Daoy (cell line): ENCODE measurements at places on chromosomes 13 and 19. TPM values are rescaled to one million over a fixed set of nuclear protein-coding genes. Genes with fewer than 3 reads are reported as not detected.

DNA sequence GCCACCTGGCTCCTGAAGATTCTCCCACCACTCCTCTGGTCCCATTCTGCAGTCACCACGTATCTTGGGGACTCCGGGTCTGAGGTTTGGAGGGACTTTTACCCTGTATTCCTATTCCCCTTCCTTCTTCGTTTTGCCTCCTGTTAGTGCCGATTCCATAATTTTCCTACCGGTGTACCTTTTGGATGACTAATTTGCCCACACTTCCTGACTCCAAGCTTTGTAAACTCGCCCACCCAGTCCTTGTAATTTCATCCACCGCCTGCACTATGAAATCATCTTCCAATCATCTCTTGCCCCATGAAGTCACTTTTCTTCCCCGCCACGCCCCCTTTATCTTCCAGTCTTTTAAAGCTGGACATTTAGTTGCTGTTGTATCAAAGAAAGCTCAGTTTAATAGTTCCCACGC, 572 bp downstream of the UCHL3 start:
- DNase-seq, result peak; percentile 76

GRCh38 chr13:113178070-113178895, 19.8 kb downstream of the PROZ start:
- DNase-seq, result peak; percentile 78

DNA sequence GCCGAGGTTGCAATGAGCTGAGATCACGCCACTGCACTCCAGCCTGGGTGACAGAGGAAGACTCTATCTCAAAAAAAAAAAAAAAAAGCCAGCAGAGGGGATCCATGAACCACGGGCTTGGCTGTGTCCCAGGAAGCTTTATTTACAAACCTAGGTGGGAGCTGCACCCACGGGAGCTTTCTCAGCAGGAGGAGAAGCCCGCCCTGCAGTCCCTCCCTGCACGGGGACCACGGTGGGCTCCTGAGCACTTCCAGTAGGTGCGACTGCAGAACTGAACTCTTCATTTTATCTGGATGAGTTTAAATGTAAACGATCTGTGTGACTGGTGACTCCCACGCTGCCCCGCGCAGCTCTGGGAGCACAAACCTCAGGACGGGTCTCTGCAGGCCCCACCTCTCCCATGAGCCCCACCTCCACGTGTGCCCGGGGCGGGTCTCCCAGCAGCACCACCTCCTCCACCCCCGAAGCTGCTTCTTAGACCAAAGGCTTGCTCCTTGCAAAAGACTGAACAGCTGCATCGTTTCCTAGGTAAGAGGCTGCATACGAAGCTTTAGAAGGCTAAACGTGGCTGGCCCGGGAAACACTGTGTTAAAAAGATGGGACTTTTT, 66.4 kb downstream of the SPACA7 start:
- DNase-seq, result peak; percentile 43

DNA sequence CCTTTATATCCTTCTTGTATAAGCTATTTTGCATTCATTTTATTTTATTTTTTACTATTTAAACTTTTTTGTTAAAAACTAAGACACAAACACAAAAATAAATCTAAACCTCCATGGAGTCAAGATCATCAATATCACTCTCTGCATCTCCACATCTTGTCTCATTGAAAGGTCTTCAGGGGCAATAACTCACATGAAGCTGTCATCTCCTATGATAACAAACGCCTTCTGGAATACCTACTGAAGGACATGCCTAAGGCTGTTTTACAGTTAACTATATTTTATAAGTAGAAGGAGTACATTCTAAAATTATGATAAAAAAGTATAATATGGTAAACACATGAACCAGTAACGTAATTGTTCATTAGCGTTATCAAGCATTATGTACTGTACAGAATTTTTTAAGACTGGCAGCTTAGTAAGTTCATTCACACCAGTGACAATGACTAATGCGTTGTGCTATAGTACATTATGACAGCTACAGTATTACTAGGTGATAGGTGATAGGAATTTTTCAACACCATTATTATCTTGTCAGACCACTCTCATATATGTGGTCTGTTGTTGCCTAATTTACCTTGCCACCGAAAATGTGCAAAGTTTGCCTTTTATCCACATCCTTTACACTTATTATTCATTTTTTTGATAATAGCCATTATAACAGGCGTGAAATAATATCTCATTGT, 390.7 kb upstream of the SLITRK1 start:
- no peak for DNase-seq

GRCh38 chr19:30790056-30790680, 418.0 kb downstream of the ZNF536 start:
- DNase-seq, result no peak

POMP gene
- total RNA-seq, result 212 and 228 TPM in 2 replicates

DNA sequence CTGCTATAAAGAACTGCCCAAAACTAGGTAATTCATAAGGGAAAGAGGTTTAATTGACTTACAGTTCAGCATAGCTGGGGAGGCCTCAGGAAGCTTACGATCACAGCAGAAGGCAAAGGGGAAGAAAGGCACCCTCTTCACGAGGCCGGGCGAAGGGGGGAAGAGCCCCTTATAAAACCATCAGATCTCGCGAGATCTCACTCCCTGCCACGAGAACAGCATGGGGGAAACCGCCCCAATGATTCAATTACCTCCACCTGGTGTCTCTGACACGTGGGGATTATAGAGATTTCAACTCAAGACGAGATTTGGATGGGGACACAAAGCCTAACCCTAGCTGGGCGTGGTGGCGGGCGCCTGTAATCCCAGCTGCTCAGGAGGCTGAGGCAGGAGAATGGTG, 42.8 kb downstream of the SLC6A16 start:
- no peak for DNase-seq

GRCh38 chr19:46481947-46482346, 10.6 kb upstream of the PNMA8A start:
- DNase-seq, result no peak

DNA sequence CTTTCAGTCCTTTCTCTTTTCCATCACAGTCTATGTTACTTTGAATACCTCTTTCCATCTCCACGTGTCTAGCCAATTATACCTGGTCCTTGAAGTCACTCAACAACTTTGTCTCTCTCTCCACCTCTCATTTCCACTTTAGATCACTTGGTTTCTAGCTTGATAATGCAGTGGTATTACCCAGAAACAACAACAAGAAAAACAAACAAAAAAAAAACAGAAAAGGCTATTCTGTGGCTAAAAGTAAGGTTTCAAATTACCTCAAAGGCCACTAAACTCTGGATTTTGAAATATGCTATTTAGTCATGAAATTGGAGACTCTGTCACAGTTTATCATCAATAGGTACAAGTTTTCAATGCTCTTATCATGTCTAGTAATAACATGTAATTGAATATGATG, 184.8 kb downstream of the PCDH9 start:
- no peak for DNase-seq

- no peak for DNase-seq
Observed at GRCh38 chr19:58429745-58430144, 10.2 kb downstream of the ZNF132 start.

PLPP2 gene
- total RNA-seq, result 42.7 and 54.6 TPM in 2 replicates

IGSF23 gene
- not detected in 2 replicates for total RNA-seq

- no peak for DNase-seq
Observed at GRCh38 chr13:111480503-111480902, 160.1 kb downstream of the TEX29 start.

- DNase-seq, result no peak
Observed at GRCh38 chr13:110676595-110677587, 29.0 kb downstream of the CARS2 start.

GPR12 gene
- not detected in 2 replicates for total RNA-seq

DNA sequence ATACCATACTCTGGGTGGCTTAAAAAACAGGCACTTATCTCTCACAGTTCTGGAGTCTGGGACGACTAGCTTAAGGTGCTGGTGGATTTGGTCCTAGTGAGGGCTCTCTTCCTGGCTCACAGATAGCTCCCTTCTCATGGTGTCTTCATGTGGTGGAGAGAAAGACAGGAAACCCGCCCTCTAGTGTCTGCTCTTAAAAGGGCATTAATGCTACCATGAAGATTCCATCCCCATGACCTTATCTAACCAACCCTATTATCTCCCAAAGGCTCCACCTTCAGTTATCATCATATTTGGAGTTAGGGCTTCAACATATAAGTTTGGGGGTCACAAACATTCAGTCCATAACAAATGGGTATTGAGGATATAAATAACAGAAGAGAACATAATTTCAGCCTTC, 139.4 kb downstream of the HS6ST3 start:
- DNase-seq, result peak; percentile 15

DNA sequence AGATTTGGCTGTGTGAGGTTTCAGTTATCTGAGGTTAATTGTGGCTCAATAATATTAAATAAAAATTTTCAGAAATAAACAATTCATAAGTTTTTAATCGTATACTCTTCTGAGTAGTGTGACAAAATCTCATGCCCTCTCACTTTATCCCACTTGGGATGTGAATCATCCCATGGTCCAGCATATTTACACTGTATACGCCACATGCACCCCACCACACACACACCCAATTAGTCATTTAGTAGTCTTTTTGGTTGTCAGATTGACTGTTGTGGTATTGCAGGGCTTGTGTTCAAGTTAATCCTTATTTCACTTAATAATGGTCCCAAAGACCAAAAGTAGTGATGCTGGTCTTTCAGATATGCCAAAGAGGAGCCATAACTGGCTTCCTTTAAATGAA, 66.4 kb upstream of the PCDH9 start:
- DNase-seq, result no peak

GRCh38 chr19:18362934-18363542, 22.6 kb downstream of the PGPEP1 start:
- DNase-seq, result no peak

CGB7 gene
- total RNA-seq, result 4.3 and 6.8 TPM in 2 replicates

- no peak for DNase-seq
Observed at GRCh38 chr19:10918359-10918758, 10.1 kb downstream of the YIPF2 start.

DNA sequence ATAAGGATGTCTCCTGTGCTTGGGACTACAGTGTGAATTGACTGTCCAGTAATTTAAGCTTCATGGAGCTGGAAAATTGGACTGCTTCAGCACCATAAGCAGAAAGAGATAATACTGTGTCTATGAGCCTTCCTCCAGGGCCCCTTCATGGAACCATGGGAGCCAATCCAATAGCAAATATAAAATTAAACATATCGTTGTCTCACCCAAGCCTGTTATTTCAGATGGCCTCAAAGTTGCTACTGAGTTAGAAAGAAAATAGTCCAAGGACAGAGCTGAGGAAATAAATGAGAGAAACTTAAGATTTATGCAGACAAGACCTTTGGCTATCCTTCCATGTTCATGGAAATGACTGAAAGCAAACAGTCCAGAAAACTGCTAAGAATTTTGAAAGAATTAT, 57.2 kb downstream of the TNFSF11 start:
- no peak for DNase-seq

GRCh38 chr19:48271531-48272151, 1.8 kb downstream of the ZNF114 start:
- peak; percentile 54 for DNase-seq

DNA sequence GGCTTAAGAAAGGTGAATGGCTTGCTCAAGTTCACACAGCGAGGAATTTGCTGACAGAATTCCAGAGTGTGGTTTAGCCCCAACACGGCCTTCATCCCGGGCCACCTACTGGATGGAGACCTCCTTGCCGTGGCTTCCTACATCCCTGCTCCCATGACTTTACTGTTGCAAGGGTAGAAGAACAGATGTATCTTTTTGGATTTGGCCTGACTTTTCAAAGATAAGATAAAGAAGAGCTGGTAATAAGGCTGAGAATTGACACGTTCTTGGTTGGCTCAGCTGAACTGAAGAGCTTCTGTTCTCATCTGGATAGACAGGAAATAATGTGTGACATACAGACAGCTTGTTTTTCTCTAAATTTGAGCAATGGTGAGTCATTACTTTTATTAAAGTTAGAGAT, 113.1 kb downstream of the KLF5 start:
- DNase-seq, result no peak

DNA sequence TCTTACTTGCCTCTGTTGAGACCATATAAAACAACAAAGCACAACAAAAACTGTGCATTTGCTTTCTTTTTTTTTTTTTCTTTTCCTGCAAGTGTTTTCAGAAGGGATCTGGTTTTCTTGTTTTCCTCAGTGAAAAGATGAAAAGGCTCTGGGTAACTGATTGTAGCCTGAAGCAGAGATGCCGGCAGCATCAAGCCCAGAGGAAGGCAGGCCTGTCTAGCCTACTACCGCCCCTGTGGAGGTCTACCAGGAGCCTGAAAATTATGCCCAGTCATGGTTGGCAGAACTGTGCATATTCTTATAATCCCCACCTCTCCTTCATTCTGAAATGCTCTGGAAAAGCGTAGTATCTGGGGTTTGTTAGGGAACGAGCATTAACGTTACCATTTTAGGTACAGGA, 32.6 kb upstream of the MEDAG start:
- no peak for DNase-seq

GRCh38 chr19:10486551-10486950, 16.6 kb downstream of the KEAP1 start:
- DNase-seq, result no peak

RRAS gene
- 11.0 and 12.7 TPM in 2 replicates for total RNA-seq

DNA sequence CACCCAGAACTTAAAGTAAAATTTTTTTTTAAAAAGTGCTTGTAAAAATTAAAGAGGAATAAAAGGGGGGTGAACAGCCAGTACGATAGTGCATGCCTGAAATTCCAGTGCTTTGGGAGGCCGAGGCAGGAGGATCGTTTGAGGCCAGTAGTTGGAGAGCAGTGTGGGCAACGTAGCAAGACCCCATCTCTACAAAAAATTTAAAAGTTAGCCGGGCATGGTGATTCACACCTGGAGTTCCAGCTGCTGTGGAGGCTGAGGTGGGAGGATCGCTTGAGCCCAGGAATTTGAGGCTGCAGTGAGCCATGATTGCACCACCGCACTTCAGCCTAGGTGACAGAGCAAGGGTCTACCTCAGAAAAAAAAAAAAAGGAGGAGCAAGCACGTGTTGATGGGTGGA, 7.8 kb downstream of the ADAMTSL5 start:
- DNase-seq, result no peak

- DNase-seq, result no peak
Observed at GRCh38 chr13:70668983-70669382, 560.7 kb upstream of the KLHL1 start.
